ENCODE measurements at places on chromosomes 2 and 18. TPM values are rescaled to one million over a fixed set of nuclear protein-coding genes. Genes with fewer than 3 reads are reported as not detected.

The CPLX4 gene
- not detected for total RNA-seq

The WNT6 gene
- not detected for total RNA-seq

The FIGLA gene
- not detected for total RNA-seq

The FOXD4L1 gene
- not detected for total RNA-seq

The CNGA3 gene
- total RNA-seq, result not detected

The SATB2 gene
- total RNA-seq, result 0.30 TPM

The ZNF513 gene
- 9.4 TPM for total RNA-seq

The ZBTB14 gene
- total RNA-seq, result 5.4 TPM

The GREB1 gene
- total RNA-seq, result 0.31 TPM

The TRAPPC8 gene
- 16.4 TPM for total RNA-seq

The VSNL1 gene
- total RNA-seq, result 12.8 TPM

The SIX3 gene
- not detected for total RNA-seq

The CETN1 gene
- not detected for total RNA-seq

The NCKAP5 gene
- total RNA-seq, result 1.3 TPM

The ASB1 gene
- total RNA-seq, result 13.5 TPM

The ERFE gene
- 1.1 TPM for total RNA-seq

The IL37 gene
- total RNA-seq, result not detected

The ANKRD62 gene
- total RNA-seq, result not detected

The CYP27A1 gene
- 2.7 TPM for total RNA-seq

The CTNNA2 gene
- total RNA-seq, result not detected

The DSC3 gene
- 64.9 TPM for total RNA-seq

The SLC23A3 gene
- 0.11 TPM for total RNA-seq
